ENCODE measurements at places on chromosomes 6 and 20.
A peak's percentile ranks its signal among the peaks of the same experiment; 100 is the strongest.

DNA sequence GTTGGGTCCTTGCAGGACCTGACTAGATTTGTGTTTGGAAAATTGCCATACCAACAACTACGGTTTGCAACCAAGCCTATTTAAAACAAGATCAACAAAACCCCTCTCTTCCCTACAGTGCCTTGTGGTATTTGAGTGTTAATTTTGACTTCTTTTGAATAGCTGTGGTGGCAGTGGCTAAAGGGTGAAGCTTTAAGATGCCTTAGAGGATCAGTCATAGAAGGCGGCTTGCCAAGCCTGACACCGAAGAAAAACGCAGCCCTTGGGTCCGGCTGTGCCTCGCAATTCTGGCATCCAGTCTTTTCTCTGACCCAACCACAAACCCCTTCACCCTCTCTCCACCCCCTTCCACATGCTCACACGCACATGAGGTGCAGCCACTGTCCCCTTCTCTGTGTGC is 32.6 kb downstream of the BMP6 start:
- DNase-seq: no peak

DNA sequence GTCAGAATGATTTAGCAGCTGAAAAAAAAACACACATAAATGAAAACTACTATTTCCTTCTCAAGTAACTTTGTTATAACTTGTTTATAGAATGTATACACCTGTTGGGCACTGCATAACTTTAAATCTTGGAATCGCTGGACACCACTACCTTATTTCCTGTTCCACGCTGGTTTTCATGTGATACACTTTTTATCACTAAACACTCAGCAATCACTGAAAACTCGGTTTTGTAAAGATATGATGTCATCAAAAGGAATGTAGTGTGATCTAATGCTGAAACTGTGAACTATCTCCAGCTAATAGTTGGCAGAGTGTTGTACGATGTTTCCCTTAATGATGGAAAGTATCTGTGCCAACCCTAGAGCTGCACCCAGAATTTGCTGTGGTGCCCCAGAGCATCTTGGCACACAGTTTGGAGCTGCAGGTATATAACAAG is 127.9 kb downstream of the BACH2 start:
- no peak for DNase-seq

GRCh38 chr6:36933102-36933501 is 21.4 kb upstream of the PI16 start:
- peak; percentile 34 for DNase-seq

GRCh38 chr6:27977387-27977786 is 20.3 kb downstream of the OR2B6 start:
- no peak for DNase-seq

- DNase-seq: no peak
These were observed at the start of gene KIF13A for GRCh38 chr6:17987447-17987696. Gene KIF13A (minus strand): TSS chr6:17987635. CDS start chr6:17987463, 172 bp downstream.

GRCh38 chr20:62316331-62317166 is 13.8 kb downstream of the ADRM1 start:
- no peak for DNase-seq

DNA sequence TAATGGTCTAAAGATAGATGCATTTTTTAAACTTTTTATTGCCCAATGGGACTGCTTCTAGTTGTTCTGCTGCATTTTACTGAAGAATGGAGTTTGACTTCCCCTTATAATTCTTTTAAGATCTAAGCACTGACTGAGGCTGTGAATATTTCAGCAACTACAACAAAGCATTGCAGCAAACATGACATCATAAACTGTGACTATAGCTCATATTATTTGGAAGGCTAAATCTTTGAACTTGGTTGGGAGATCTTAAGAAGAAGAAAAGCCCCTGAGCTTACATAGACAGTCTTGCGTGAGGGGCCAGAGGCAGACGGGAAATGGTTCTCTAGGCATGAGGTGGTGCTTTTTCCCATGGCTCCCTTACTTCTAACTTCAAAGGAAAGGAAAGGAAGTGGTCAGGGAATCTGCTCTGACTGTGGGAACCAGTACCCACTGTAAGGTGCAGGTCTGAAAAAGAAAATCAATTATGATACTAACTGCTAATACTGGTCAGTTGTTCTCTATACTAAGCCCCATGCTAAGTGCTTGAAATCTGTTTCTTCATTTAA is 14.8 kb downstream of the HEY2 start:
- no peak for DNase-seq

- DNase-seq: no peak
These were observed 10.7 kb downstream of the SLC9A8 start for GRCh38 chr20:49823152-49823847.

DNA sequence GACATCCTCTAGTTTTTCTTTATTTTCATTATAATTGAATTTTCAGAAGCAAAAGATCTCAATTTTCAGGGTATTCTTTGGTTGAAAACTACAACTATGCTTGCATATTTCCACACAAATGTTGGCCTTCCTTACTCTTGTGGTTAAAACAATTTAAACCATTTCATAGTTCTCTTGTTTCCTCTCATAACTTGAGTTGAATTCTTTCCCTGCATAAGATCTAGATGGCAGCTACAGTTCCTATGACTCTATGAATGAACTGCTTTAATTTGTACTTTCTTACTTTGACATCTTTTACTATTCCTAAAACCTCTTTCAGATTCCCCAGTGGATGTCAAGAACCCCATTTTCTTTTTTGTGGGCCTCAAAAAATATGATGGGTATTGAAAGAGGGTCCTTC is 564.5 kb downstream of the NKAIN2 start:
- DNase-seq: no peak

- DNase-seq: no peak
These were observed 150.8 kb upstream of the STXBP5 start for GRCh38 chr6:147053311-147053921.

DNA sequence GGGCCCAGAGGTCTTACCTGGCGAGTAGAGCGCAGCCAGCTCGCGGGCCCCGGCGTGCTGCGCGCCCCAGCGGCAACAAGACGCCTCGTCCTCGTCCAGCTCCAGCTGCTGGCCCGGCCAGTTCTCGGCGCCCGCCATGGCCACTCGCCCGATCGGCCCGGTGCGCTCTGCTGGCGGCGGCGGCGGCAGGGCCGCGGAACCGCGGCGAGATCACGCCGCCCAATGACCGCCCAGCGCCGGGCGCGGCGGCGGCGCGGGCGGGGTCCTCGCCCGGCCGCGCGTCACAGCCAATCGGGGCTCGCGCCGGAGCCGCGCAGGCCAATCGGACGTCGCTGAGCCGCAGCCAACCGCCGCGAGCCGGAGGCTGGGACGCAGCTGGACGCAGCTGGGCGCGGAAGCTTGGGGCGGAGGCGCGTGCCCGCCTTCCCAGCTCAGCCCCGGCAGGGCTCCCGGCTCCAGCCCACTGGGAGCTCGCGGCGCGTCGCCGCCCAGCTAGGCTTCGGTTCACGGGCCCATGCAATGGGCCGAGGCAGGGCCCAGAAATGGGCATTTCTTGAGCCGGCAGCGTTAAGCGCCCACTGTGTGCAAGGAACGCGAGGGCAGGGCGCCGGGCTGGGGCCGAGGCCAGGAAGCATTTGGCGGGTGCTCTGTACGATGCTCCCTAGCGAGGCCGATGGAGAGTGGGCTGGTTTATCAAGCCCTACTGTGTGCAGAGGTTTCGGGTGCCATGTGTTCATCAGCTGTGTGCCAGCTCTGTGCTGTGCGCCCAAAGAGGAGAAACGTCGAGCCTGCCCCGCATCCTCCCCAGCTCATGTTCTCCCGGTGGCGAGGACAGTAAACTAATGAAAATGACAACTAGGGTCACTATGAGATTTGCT is at the start of gene PEDS1:
TSS of gene PEDS1 (minus strand) at position 224 of the 878 bp plus-strand sequence. CDS start at position 138, 86 bp downstream.
- peak; percentile 86 for DNase-seq

DNA sequence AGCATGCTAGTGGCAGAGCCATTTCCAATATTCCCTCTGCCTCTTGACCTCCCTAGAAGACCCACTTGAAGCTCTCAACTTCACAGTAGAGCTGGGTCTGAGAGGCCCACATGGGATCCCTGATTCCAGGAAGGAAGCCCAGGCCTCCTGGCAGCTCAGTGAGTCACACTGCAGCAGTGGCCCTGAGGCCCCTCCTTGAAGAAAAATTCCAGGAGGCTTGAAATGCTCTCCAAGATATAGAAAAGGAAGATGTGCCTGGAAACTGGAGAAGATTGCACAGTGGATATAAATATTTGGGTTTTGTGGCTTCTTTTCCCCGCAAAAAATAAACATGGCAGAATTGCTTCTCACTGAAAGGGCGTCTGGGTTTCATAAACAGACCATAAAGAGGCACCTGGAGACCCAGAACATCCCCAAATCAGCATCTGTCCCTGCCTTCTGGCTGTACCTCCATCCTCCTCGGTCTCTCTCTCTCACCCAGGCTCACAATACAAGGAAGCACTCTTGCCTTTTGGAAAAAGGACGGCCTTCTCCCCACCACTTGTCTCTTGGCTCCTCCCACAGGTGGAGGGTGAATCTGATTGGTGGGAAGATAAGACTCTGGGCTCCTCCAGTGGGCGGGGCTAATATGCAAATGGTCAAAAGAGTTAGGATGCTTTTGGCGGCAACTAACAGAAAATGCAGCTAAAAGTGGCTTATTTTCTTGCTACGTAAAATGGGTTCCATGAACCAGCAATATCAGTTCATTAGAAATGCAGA is 200.0 kb upstream of the SULF2 start:
- peak; percentile 63 for DNase-seq

DNA sequence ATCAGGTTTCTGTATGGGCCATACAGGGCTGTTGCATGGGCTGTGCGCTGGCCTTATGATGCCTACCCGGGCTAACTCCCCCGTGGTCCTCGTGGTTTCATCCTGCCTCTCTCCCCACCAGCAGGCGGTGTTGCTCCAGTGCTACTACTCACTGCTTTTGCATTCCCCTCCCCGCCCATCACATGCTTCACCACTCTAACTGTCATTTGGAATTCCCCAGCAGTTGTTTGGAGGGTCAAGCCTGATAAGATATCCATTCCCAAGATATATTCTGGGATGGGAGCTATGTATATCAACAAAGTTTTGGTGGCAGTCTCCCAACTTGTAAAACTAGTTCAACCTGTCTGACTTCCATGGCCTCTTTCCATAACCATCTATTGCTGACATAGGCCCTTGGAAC is 233.2 kb upstream of the SOX4 start:
- no peak for DNase-seq

DNA sequence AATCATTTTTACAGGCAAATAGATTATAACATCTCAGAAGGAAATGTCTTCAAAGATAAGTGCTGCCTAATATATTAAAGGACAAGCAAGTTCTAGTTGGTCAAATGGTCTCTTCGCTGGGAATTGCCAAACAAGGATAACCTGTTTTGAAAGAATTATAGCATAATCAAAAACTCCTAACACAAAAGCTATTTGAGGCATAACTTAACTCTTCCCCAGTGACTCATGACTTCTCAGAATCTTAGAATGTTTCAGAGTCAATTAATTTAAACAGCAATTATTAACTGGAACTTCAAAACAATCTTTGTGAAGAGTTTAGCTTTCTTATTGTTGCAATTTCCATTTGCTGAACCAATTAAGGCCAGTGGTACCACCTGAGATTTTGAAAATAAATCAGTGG is 126.6 kb downstream of the MTFR2 start:
- DNase-seq: no peak

- no peak for DNase-seq
These were observed 116.3 kb downstream of the TAF4 start for GRCh38 chr20:61949363-61949713.

- no peak for DNase-seq
These were observed at the start of gene LIME1 for GRCh38 chr20:63735859-63736718. Gene LIME1 (plus strand): TSS chr20:63736664. CDS start chr20:63737550, 886 bp downstream.

- peak; percentile 44 for DNase-seq
These were observed 36.0 kb downstream of the STK35 start for GRCh38 chr20:2137552-2138201.

DNA sequence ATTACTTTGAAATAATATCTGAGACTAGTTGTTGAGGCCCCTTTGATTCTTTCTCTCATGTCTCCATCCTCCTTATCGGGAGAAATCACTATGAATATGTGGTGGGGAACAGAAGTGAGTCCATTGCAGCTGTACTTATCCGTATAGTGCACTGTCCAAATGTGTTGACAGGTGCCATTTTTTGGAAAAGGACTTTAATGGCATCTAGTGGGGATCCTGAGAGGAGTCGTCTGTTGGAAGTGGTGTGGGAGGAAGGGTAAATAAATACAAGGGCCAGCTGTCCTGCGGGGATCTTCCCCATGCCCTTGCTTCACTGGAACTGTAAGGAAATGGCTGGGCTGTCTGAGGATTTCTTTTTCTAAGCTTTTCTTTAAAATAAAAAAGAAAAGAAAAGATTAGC is 19.4 kb downstream of the TPX2 start:
- no peak for DNase-seq

- no peak for DNase-seq
These were observed at the start of gene FOXA2 for GRCh38 chr20:22584522-22584921. Gene FOXA2 (minus strand): TSS chr20:22584572. CDS start chr20:22584278, 294 bp downstream.

GRCh38 chr6:158259136-158259535 is 53.1 kb upstream of the TULP4 start:
- DNase-seq: no peak

GRCh38 chr6:139028658-139029469 is at the start of gene ABRACL:
Gene ABRACL (plus strand): TSS chr6:139028745. CDS start chr6:139034161, 5,416 bp downstream.
- no peak for DNase-seq

DNA sequence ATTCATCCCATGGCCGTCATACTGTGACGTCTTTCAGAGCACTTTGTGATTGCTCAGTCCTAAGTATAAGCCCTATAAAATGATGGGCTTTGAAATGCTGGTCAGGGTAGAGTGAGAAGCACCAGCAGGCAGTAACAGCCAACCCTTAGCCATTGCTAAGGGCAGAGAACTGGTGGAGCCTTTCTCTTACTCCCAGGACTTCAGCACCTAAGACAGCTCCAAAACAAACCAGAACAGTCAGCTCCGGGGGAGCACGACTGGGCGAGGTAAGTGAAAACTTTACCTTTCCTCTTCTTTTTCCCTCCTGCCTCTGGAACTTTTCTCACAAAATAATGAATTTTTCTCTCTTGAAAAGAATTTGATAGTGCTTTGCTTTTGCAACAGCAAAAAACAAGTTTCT is at the start of gene VIP:
TSS of gene VIP (plus strand) at position 104 of the 400 bp plus-strand sequence. CDS start 1,381 bp downstream, outside the sequence.
- peak; percentile 21 for DNase-seq

DNA sequence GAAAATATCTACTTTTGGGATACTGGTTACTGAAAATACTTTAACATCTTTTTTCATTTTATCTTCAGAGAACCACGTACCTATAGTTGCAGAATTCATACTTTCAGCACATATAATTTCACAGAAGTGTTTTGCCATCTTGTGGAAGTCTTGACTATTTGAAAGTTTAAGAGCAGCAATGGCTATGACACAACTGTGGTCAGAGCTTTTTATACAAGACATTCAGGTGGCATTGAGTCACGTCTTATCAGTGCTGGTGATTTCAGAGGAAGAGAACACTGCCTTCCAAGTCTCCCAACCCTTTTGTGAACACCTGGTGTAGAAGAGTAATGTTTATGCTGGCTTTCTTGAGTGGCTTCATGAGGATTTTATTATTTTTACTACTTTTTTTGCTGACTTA is 171.6 kb downstream of the ARID1B start:
- no peak for DNase-seq

- DNase-seq: peak; percentile 95
These were observed 119.4 kb upstream of the GJE1 start for GRCh38 chr6:142013287-142013686.
